ENCODE measurements at places on chromosomes 4 and X. TPM values are rescaled to one million over a fixed set of nuclear protein-coding genes. Genes with fewer than 3 reads are reported as not detected.

DNA sequence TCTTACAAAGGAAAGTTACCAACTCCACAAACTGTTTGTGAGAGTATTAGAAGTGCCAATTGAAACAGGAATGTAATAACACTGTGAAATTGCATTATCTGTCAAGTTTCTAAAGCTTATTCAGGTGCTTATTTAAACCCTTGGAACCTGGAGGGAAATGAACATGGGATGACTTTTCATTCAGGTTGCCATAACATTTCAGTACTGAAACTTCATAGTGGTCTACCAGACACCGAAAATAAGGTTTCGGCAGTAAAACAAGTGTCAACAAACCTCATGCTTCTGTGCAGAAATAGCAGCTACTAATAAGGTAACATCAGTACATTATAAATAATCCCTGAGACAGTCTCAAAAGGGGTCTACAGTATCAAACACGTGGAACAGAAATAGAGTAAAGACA is 890.7 kb upstream of the INTU start:
- no peaks in the 10 kb centered on the region for H3K27me3 ChIP-seq
- no peaks in the 10 kb centered on the region for H3K36me3 ChIP-seq

- no peaks in the 10 kb centered on the region for H3K36me3 ChIP-seq
- H3K27me3 ChIP-seq = no peaks in the 10 kb centered on the region
- peak overlapping the region; percentile 58 for H3K27ac ChIP-seq
- peaks cover 33% of the 10 kb centered on the region for H3K4me1 ChIP-seq
- DNase-seq = no peak
- no peak overlapping the region for H3K4me3 ChIP-seq
These were observed 27.2 kb upstream of the TMSB4X start for GRCh38 chrX:12947545-12948235.

- H3K36me3 ChIP-seq = no peaks in the 10 kb centered on the region
- no peaks in the 10 kb centered on the region for H3K27me3 ChIP-seq
- no peak for DNase-seq
- H3K27ac ChIP-seq = no peak overlapping the region
- no peaks in the 10 kb centered on the region for H3K4me1 ChIP-seq
- no peak overlapping the region for H3K4me3 ChIP-seq
These were observed 125.7 kb downstream of the STAG2 start for GRCh38 chrX:124087000-124087746.

DNA sequence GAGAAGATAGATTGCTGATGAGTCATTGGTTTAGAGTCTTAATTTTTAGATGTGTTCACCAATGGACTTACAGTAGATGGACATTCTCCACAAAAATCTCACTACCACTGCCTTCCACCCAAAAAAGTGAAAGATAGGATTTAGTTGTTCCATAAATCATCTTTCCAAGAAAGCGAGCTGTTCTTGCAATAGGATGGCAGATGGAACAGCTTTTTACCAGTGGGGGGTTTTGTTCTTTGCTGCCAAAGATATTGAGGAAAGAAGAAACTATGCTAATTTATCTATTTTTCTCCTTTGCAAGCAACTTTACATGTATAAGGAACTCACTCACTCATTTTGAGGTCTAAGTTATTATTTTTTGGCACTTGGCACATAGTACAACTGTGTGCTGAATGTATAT is 109.5 kb downstream of the ADGRL3 start:
- no peak overlapping the region for H3K4me3 ChIP-seq
- no peaks in the 10 kb centered on the region for H3K36me3 ChIP-seq
- no peak overlapping the region for H3K27ac ChIP-seq
- no peak for DNase-seq
- no peaks in the 10 kb centered on the region for H3K4me1 ChIP-seq
- H3K27me3 ChIP-seq = no peaks in the 10 kb centered on the region

DNA sequence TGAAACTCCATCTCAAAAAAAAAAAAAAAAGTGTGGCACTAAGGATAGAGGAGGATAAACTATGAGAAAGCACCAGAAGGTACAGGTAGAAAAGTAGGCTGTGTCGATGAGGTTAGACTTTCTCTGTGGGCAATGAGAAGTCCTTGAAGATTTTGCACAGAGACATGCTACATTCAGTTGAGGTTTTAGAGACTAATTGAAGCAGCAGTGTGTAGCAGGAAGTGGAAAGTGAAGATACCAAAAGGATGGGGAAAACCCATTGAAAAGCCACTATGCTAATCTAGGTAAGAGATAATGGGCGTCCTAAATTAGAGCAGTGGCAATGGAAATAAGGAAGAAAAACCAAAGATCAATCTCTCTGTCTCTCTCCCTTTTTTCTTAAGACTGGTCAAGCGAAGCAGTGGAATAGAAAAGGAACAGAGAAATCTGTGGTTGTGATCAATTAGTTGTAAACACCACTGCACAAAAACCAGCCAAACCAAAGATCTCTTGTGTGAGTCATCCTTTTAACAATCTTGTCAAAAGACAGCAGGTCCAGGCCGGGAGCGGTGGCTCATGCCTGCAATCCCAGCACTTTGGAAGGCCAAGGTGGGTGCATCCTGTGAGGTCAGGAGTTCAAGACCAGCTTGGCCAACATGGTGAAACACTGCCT is 3.5 kb downstream of the SPINK2 start:
- DNase-seq = no peak
- H3K36me3 ChIP-seq = no peaks in the 10 kb centered on the region
- H3K4me1 ChIP-seq = no peaks in the 10 kb centered on the region
- no peak overlapping the region for H3K4me3 ChIP-seq
- H3K27ac ChIP-seq = no peak overlapping the region

Gene ASB9
- total RNA-seq = 4.3 TPM

Gene NPFFR2
- not detected for total RNA-seq

Gene RENBP
- total RNA-seq = 62.1 TPM

Gene EVC2
- total RNA-seq = 4.1 TPM
